ENCODE measurements at places on chromosomes 6 and 20.

DNA sequence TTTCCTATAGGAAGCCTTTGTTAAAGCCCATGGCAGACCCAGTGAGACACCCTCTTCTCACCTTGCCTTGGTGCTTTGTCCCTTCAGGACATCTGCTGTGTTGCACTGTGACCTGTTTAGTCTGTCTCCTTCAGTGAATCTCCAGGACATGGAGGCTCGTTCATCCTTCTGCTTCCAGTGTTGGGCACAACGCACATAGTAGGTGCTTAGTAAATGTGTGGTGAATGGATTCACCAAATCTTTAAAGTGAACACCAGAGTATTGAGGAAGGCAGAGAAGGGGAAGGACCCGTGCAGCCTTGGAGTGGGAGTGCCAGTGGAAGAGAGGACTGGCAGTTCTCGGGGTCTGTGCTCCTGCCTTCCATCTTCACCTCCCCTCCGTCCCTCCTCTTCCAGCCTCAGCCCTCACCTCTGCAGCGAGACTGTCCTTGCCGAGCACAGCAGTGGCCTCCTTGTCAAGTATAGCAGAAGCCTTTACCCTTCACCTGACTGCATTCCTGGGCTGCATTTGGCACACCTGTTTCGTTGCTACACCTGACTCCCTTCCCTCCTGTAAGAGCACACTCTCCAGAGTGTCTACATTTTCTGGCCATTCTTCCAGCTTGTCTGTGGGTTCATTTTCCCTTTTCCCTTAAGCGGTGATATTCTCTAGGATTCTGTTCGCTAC lies 49.2 kb downstream of the ARID1B start:
- DNase-seq = no peak

DNA sequence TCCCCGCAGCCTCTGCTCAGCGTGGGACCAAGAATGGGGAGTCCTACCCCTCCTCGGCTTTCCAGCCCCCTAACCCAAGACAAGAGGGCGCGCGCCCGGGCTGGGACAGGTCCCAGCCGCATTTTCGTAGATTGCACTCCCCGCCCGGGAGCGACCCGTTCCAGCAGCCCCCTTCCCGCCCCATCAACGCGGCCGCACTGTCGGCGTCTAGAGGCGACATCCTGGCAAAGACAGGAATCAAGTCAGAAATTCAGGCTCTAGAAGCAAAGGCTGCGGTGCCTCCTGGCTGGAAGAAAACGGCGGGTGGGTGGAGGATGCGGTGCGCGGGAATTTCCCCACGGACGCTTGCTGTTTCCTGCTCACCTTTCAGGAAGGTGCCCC lies 957 bp downstream of the PROKR2 start:
- no peak for DNase-seq

- DNase-seq = no peak
Observed at GRCh38 chr6:107531868-107532267, 42.0 kb downstream of the SOBP start.

GRCh38 chr6:123604067-123604466 lies 32.7 kb downstream of the TRDN start:
- DNase-seq = no peak

DNA sequence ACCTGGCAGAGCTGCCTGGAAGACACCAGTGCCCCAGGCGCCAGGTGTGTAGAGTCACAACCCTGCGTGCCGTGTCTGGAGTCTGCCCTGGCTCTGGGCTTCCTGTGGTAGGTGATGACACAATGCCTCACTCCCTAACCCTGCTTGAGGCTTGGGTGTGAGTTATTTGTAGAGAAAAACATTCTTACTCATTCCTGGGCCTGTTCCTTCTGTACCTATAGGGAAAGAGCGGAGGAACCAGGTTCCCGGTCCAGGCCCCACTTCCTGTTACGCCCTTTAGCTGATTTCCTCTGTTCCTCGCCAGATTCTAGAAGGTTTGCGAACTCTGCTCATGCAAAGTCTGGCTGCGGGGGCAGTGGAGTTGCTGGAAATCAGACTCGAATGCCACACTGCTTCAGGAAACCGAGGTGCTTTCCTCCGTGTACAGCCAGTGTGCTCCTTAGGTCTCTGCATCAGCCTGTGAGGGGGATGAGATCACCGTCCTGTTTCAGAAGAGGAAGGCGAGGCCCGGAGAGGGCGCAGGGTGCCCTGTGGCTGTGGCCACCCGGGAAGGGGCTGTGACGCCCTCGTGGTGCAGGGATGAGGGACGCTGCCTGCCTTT lies 67.1 kb upstream of the DUSP22 start:
- no peak for DNase-seq

DNA sequence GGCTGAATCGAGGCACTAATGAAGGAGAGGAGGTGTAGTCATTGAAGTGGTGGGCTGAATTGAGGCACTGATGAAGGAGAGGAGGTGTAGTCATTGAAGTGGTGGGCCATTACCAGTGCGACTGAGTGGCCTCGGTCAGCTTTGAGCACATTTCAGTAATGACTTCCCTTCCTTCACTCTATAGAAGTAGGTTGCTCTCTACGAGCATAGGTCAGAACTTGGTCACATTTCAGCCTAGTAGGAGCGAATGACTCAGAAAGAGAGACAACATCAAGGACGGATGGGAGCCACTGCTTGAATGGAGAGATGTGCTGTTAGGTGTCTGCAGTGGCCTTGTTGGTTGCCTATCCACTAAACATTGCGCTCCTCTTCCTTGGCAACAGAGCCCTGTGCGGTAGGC lies 39.5 kb downstream of the ZDHHC14 start:
- no peak for DNase-seq

- DNase-seq = no peak
Observed at GRCh38 chr6:95248499-95248898, 328.8 kb upstream of the MANEA start.

DNA sequence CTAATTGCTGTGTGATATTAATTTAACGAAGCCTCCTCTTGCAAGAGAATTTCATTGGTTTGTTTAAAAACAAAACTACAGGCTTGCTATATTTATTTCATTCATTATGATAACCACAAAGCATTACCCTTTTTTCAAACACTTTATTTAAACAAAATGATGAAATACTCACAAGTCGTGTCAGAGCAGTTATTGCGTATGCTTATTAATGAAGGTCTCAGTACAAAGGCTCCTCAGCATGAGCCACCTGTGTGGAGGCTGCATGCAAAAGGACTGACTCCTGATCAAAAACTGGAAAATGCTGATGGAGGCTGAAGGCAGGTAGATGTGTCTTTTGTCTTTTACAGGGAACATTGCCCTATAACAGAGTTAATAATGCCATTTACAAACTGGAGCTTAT lies 130.5 kb downstream of the CRYBG1 start:
- no peak for DNase-seq

- no peak for DNase-seq
Observed at GRCh38 chr6:38776515-38776914, 61.4 kb downstream of the DNAH8 start.

DNA sequence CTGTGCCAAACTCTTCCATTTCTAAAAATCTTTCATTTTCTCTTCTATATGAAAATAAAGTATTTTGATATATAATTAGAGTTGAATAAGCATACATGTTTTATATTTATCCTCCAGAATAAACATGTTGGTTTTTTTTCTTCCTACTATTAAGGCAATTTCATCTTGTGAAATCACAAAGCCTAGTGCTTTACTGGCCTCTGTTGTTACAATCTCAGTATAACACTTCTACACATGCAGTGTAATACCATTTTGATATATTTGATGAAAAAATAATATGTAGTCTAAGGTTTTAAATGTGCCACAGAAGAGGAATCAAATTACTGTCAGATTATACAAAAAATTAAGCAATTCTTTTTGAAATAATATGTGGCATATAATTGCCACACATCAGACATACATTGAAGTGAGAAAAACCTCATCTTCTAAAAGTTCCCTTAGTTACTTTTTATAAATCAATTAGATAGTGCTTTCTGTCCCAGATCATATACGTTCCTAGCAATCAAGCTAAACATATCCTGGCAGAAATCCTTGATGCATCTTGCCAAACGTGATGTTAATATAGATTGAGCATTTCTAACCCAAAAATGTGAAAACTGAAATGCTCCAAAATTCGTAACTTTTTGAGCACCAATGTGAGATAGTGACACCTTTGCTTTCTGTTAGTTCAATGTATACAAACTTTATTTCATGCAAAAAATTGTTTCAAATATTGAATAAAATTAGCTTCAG lies 225.1 kb upstream of the MANEA start:
- no peak for DNase-seq

DNA sequence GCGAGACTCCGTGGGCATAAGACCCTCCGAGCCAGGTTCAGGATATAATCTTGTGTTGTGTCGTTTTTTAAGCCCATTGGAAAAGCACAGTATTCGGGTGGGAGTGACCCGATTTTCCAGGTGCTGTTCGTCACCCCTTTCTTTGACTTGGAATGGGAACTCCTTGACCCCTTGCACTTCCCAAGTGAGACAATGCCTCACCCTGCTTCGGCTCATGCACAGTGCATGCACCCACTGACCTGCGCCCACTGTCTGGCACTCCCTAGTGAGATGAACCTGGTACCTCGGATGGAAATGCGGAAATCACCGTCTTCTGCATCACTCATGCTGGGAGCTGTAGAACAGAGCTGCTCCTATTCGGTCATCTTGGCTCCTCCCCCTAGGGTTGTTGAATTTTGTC lies 307.7 kb upstream of the DEFB115 start:
- DNase-seq = no peak

DNA sequence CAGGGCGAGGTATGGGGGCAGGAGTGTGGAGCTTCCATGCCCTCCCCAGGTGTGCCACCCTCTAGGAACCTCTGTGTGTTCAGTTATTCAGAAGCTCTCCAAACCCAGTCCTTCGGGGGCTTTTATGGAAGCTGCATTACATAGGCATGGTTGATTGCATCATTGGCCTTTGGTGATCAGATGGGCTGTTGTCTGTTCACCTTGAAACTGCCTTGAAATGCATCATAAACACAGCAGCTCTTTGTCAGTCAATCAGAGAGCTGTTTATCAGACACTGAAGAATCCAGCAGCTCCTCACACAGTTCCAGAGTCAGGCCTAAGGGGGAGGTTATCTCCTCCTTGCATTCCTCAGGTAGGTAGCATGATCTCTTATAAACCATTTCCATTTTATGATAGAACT lies 62.4 kb downstream of the E2F3 start:
- no peak for DNase-seq

Measured in substantia nigra (tissue), 51 donors.